ENCODE measurements at places on chromosomes 11 and 22.

GRCh38 chr11:95028357-95028756, 3.3 kb downstream of the KDM4E start:
- ATAC-seq, result no peak

GRCh38 chr11:106031936-106032335, 9.9 kb upstream of the MSANTD4 start:
- no peak for ATAC-seq

GRCh38 chr11:62575156-62575555, 1.5 kb upstream of the EEF1G start:
- no peak for ATAC-seq

DNA sequence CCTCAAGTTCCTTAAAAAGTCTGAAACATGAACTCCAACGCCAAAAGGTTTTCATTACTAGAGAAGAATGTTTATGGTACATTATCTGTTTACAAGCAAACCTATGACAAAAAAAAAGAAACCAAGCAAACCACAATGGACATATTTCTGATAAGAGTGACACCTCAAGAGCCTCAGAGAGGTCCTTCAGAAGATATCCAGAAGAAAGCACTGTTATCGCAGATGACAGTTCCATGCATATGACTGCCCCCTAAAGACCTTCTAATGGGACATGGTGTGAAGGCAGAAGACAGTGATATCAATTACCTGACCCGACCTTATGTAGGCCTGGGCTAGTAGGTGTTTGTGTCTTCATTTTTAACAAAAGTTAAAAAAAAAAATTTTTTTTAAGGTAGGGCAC, 3.1 kb downstream of the HDHD5 start:
- ATAC-seq, result no peak
